Aortic smooth muscle cell (primary cell): ENCODE measurements at places on chromosomes 16 and 17. TPM values are rescaled to one million over a fixed set of nuclear protein-coding genes. Genes with fewer than 3 reads are reported as not detected.

Gene PYDC1
- not detected in 2 replicates for total RNA-seq

Gene TLCD3B
- 0.19 and 0.40 TPM in 2 replicates for total RNA-seq

Gene ADORA2B
- 4.8 and 7.5 TPM in 2 replicates for total RNA-seq

Gene CKLF
- total RNA-seq = 32.6 and 49.4 TPM in 2 replicates

Gene PRR11
- total RNA-seq = 8.5 and 11.3 TPM in 2 replicates

Gene FGF11
- total RNA-seq = 0.13 and 0.19 TPM in 2 replicates

Gene ASPSCR1
- total RNA-seq = 26.6 and 28.8 TPM in 2 replicates

Gene MYH2
- total RNA-seq = not detected in 2 replicates

Gene C17orf67
- total RNA-seq = 0.53 and 0.87 TPM in 2 replicates

Gene METRNL
- 73.6 and 86.7 TPM in 2 replicates for total RNA-seq

Gene WNT3
- total RNA-seq = 0.44 and 0.66 TPM in 2 replicates

Gene KRTAP1-5
- total RNA-seq = not detected in 2 replicates

Gene ITGAD
- total RNA-seq = not detected in 2 replicates

Gene HOXB2
- 1.5 and 1.8 TPM in 2 replicates for total RNA-seq

Gene GRIN2A
- total RNA-seq = under 0.01 and 0.06 TPM in 2 replicates

Gene RBL2
- 31.6 and 37.6 TPM in 2 replicates for total RNA-seq

Gene BCAR1
- total RNA-seq = 35.9 and 44.1 TPM in 2 replicates

Gene CD300LB
- not detected in 2 replicates for total RNA-seq

Gene OTOA
- 0.13 and 0.19 TPM in 2 replicates for total RNA-seq

Gene SLC13A5
- total RNA-seq = not detected in 2 replicates
